ENCODE measurements at places on chromosomes 5 and 9.
A peak's percentile ranks its signal among the peaks of the same experiment; 100 is the strongest.

- DNase-seq, result no peak
Observed at GRCh38 chr5:179225387-179225786, 119.9 kb downstream of the ADAMTS2 start.

- DNase-seq, result no peak
Observed at GRCh38 chr5:80240368-80240986, 15.4 kb downstream of the SERINC5 start.

GRCh38 chr9:108850293-108850897 lies 5.4 kb downstream of the ACTL7B start:
- DNase-seq, result peak; percentile 43

DNA sequence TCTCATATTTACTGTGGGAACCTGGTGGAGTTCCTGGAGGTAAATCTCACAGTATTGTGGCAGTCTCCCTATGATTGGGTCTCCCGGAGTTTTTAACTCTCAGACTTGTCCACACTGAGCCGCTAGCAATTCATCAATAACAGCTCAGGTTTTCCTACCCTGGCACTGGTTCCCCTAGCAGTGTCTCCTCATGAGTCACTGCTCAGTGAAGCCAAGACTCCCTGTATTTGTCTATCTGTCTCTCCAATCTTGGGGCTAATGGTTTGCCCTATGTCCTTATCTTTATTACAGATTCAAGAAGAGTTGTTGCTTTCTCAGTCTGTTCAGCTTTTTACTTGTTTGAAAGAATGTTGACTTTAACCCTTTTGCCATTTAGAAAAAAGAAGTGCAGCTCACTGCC lies 176.7 kb upstream of the FGF10 start:
- peak; percentile 2 for DNase-seq

DNA sequence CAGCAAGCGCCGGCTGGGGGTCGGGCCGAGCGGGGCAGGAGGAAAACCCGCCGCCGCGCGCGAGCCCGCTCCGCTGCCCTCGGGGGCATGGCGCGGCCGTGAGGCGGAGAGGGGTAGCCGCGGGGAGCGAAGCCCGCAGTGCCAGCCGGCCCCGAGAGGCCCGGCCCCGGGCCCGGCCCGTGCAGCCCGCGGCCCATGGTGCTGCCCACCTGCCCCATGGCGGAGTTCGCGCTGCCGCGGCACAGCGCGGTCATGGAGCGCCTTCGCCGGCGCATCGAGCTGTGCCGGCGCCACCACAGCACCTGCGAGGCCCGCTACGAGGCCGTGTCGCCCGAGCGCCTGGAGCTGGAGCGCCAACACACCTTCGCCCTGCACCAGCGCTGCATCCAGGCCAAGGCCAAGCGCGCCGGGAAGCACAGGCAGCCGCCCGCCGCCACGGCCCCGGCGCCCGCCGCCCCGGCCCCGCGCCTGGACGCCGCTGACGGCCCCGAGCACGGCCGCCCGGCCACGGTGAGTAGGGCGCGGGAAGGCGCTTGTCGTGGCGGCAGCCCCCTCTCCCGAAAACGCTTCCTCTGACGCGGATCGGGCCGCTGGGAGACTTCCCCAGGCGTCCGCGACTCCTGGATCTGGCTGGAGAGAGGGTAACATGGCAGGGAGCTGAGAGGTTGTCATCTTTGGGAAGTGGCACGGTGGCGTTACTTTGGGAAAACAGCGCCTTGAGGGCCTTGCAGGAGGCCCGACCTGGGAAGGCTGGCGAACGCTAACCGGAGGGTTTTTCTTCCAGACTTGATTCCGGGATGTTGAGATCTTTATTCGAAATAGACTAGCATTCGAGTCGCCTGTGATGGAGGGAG lies 523 bp downstream of the MAML1 start:
- peak; percentile 49 for DNase-seq

DNA sequence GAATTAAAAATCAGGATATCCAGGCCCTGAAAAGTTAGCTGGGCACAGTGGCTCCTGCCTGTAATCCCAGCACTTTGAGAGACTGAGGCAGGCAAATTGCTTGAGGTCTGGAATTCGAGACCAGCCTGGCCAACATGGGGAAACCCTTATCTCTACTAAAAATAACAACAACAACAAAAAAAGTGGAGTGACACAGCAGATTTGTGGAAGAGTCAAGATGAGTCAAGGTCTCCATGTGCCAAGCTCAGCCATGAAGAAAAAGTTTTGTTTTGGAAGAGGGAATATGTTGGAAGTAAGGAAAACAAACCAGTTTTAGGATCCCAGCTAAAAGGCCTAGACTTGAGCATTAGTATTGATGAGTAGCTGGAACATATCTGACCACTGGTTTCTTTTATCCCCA lies 14.7 kb downstream of the LRRC70 start:
- DNase-seq, result peak; percentile 18

GRCh38 chr9:112945620-112946208 lies 55.0 kb upstream of the SLC46A2 start:
- DNase-seq, result no peak

DNA sequence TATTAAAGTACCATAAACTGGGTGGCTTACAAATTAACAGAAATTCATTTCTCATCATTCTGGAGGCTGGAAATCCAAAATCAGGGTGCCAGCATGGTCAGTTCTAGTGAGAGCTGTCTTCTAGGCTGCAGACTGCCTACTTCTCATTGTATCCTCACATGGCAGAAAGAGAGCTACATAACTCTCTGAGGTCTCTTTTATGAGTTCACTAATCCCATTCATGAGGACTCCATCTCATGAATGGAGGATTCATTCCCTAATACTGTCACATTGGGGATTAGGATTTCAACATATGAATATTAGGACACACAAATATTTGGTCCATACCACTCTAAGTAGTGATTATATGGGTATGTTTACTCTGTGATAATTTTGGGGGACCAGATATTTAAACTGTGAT lies 84.0 kb downstream of the ERP44 start:
- DNase-seq, result no peak

Data from M059J (cell line).